ENCODE measurements at places on chromosomes 3 and 15.

- no peak for DNase-seq
These were observed 15.7 kb downstream of the PDIA5 start for GRCh38 chr3:123082370-123083065.

GRCh38 chr15:61216519-61216918, 12.6 kb downstream of the RORA start:
- DNase-seq, result no peak

GRCh38 chr3:10338591-10339353, 17.9 kb upstream of the SEC13 start:
- DNase-seq, result no peak

GRCh38 chr15:37046876-37047614, 53.3 kb downstream of the MEIS2 start:
- no peak for DNase-seq

- no peak for DNase-seq
These were observed 2.3 kb upstream of the CCR8 start for GRCh38 chr3:39327053-39327745.

GRCh38 chr3:45968149-45968548, 24.9 kb downstream of the CXCR6 start:
- no peak for DNase-seq

GRCh38 chr15:38362355-38362754, 91.6 kb upstream of the FAM98B start:
- DNase-seq, result no peak

- DNase-seq, result no peak
These were observed 811.0 kb upstream of the ALCAM start for GRCh38 chr3:104555728-104556127.

GRCh38 chr3:71591101-71591500, 7.6 kb upstream of the FOXP1 start:
- no peak for DNase-seq

DNA sequence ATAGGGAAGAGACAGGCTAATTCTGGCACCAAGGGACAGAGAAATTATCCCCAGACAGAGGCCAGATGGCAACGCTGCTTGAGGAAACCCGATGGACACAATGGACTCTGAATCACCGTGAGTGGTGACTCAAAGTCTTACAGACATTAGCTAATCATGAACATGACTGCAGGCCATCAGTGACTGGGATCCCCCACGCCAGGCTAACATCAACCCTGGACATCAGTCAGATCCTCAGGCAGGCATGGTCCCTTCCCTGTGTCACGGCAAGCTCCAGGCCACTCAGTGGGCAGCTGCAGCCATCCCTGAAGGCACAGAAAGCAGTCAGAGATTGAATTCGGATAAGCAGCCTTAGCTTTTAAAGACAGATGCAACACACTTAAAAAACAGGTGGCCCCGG, 23.8 kb upstream of the OXTR start:
- DNase-seq, result no peak

DNA sequence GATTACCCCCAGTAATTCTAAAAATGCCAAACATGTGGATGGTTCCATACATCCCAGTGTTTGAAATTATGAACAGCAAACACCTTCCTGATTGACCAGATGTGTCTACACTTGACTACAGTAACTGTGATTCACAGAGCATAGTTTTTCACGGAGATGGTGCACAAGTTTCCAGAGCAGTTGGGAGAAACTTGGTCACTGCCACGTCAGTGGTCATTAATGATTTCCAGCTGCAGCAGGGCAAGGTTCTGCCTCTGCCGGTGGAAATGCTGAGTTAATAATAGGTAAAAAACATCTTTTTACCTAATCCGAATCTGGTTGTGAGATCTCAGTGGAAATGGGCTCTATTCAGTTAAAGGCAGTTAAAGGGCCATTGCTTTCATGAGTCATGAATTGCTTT, 154.1 kb upstream of the FEZF2 start:
- DNase-seq, result no peak

GRCh38 chr3:18868911-18869689, 279.2 kb upstream of the KCNH8 start:
- DNase-seq, result no peak

- no peak for DNase-seq
These were observed 44.7 kb downstream of the GOLIM4 start for GRCh38 chr3:168051070-168051469.

DNA sequence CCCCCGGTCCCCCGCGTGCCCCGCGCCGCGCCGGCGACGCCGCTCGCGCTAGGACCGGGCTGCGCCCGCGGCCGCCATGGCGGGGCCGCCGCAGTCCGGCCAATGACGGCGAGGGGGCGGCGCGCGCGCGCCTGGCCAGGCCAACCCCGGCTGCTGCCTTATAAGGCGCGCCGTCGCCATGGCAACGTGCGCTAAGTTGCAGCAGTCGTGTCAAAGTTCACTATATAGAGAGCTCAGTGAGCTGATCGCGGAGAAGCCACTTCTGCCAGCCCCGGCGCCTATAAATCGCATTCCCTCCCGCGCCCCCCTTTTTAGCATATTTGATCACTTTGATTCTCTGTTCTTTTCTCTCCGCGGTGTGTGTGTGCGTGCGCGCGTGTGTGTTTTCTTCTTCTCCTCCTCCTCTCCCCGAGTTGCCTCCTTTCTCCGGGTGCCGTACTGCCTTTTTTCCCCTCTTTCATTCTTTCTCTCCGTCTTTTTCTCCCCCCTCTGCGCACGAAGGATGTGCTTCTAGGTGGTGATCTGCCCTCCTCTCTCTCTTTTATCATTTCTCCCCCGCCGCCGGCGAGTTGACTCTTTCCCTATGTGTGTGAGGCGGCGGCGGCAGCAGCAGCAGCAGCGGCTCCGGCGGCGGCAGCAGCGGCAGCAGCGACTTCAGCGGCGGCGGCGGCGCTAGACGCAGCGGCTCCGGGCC, at the start of gene NR2F2:
NR2F2 (plus strand) TSS at position 251 of the 694 bp plus-strand sequence. CDS start 1,406 bp downstream, outside the sequence.
- peak; percentile 63 for DNase-seq

GRCh38 chr3:45337839-45338470, 50.4 kb upstream of the LARS2 start:
- no peak for DNase-seq

GRCh38 chr15:94638183-94638582, 406.8 kb downstream of the MCTP2 start:
- DNase-seq, result no peak

DNA sequence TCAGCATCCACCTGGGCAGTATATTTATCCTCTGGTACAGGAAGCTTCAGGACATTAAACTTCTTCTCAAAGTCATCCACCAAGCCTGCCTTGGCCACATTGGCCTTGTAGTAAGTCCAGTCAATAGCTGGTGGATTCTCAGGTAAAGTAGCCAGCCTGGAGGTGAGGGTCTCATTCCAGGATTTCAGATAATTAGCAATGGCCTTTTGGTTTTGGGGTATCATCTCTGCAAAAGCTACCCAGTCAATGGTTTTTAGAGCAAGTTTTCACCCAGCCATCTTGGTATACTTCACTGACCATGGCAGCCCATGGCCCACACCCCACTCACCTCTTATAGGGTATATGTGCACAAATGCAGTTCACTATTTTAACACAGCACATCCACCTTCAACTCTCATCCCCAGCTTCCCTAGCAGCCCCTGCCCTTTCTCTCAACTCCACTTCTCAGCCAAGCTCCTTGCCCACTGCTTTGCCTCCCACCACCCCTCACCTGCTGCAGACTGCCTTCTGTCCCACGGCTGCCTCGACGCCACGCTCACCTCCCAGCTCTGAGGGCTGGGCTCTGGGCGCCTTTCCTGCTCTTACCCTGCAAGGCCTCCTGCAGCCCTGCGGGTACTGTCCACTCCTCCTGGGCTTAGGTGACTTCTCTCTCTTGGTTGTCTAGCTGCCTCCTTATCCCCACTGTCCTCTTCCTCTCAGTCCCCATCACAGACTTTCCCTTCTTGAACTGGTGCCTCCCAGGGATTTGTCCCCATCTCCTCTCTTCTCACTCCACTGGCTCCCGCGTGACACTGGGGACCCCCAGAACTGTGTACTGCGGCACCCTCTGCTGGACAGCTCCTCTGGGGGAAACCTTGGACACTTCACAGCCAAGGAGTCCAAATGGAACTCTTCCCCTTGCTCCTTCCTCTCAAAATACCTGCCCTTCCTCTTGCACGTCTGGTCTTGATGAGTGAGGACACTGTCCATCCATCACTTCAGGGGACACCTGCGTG, 1.7 kb upstream of the TGM5 start:
- no peak for DNase-seq

GRCh38 chr15:67456677-67457529, 64.0 kb upstream of the C15orf61 start:
- DNase-seq, result peak; percentile 55

GRCh38 chr15:78681281-78682003, 40.4 kb upstream of the CHRNB4 start:
- no peak for DNase-seq

GRCh38 chr3:15164340-15164739, 41.7 kb upstream of the CAPN7 start:
- no peak for DNase-seq

DNA sequence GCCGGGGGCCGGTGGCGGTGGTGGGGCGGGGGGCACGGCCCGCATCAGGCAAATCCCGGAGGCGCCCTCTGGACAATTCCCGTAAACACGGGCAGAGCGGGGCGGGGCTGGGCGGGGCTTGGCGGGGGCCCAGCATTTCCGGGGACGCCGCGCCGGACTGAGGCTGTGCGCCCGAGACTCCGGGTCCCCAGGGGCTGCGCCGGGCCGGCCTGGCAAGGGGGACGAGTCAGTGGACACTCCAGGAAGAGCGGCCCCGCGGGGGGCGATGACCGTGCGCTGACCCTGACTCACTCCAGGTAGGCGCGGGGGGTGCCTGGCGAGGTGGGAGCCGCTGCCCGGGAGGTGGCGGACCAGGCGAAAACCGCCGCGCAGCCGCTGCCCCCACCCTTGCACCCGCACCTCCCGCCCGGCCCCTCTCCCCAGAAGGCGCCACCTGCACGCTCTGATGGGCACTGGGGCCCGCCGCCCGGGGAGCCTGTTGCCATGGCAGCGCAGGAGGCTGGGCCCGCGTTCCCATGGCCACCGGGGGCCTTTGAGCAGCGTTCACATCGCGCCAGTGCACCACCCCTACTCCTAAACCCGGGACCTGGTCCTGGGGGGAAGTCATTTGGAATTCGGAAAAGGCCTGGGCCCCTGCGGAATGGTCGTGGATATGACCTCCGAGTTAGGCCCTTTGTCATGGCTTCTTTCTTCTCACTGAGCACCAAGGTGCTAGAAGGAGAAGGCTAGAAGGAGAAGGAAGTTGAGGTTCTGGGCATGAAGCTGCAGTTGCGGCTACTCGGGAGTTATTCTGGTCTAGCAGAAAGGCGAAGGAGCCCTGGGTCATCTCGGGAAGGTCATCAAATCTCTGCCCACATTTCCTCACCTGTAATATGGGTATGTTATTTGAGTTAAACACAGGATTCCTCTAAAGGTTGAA, 16.1 kb upstream of the SEMA4B start:
- peak; percentile 48 for DNase-seq

DNA sequence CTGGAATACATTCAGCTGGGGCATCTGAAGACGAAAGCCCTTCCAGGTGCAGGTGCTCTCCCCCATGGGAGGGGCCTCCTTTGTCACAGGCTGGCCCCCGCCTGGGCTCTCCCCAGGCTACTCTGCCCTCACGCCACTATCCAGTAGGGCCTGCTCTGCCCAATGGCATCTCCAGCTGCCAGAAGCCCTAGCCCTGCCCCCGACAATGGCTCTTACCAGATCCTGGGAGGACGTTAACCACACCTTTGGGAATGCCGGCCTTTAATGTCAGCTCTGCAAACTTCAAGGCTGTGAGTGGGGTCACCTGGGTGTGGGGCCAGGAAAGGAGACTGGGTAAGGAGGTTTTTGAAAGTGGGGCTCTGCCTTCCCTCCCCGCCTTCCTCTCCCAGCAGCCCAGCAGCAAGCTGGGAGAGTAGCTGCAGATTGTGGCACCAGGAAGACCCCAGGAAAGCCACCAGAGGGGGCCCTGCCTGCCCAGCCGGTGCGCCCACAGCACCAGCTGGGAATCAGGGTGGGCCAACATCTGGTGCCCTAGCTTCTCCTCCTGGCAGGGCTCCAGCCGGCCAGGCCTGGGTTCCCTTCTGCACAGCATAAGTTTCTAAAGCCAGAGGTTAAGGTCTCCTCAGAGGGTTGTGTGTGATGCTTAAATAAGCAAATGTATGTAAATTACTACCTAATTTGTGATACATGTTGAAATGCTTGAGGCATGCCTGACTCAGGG, 40.4 kb upstream of the SLC41A3 start:
- no peak for DNase-seq

GRCh38 chr15:29870495-29871151, 48.4 kb upstream of the TJP1 start:
- no peak for DNase-seq

DNA sequence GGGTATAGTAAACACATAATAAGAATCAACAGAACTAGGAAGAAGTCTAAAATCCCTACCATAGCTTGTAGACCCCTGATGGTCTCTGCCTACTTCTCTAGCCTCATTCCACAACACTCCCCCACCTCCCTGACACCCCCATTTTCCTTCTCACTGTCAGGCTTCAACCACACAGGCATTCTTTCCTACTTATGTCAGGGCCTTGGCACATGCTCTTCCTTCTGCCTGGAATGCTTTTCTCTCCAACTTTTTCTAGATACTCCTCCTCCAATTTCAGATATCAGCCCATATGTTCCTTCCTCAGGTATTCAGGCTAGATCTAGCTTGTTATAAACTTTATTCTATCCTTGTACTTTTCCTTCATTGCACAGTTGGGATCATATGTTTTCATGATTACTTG, 106.0 kb upstream of the MRPL3 start:
- DNase-seq, result no peak

DNA sequence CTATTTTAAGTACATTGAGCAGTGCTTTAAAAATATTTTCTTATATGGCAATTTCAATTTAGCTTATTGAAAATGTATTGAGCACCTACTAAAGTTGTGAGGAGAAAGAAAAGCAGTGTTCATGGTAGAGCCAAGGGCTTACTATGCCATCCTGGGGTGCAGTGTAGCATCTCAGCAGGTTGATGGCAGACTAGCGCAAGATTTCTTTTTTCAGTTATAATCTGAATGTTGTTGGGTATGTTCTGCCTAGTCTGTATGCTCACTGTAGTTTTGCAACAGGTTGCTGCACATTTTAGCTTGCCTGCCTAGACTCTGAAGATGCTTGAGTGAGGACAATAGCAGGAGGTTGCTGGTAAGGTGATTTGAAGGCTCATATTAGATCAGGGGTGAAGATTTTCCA, 103.1 kb upstream of the UNC13C start:
- DNase-seq, result no peak

DNA sequence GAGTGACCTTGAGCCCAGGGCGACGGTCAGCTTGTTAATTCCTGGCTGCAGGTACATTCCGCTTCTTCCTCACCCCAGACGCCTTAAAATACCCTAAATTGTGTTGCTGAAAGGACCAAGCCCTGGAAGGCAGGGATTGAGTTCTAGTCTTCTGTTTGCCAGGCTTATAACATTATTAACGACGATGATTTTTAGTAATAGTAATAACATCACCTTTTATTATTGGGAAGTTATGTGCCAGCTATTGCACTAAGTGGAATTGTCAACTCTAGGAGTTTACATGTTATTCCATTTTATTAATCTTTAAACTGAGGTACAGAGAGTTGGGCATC, 409 bp downstream of the OXNAD1 start:
- DNase-seq, result no peak

DNA sequence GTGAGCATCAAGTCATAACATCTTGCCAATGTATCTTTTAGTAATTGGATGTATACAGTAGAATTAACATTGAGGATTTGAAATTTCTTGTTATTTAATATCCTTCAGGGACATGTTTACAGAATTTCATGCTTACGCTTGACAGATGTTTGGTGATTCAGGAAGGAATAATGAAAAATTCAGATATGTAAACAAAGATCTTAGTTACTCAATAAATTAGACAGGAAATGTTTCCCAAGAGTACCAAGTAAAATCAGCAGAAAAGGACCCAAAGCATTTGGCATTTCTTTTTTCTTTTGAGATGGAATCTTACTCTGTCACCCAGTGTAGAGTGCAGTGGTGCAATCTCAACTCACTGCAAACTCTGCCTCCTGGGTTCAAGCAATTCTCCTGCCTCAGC, 4.7 kb upstream of the COL6A5 start:
- no peak for DNase-seq
